ENCODE measurements at places on chromosomes 13 and 19.

DNA sequence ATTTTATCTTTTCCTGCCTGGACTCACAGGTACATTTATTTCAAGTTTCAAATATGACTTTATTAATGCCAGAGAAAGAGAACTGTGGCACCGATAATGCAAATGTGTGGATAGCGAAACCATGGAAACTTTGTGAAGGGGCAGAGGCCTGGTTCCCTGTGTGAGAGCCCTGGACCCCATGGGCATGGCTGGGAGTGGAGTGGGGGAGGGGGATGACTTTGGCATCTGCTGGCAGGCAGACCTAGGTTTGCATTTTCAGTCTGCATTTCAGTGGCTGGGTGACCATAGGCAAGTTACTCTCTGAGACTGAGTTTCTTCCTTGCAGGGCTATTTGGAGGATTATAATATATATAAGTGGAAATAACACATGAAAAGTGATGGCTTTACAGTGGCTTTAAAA lies 163.8 kb upstream of the TMTC4 start:
- no peak for DNase-seq

GRCh38 chr13:83753912-83754624 lies 128.2 kb downstream of the SLITRK1 start:
- no peak for DNase-seq

- DNase-seq: no peak
Observed at GRCh38 chr13:75410207-75410606, 71.8 kb downstream of the TBC1D4 start.

DNA sequence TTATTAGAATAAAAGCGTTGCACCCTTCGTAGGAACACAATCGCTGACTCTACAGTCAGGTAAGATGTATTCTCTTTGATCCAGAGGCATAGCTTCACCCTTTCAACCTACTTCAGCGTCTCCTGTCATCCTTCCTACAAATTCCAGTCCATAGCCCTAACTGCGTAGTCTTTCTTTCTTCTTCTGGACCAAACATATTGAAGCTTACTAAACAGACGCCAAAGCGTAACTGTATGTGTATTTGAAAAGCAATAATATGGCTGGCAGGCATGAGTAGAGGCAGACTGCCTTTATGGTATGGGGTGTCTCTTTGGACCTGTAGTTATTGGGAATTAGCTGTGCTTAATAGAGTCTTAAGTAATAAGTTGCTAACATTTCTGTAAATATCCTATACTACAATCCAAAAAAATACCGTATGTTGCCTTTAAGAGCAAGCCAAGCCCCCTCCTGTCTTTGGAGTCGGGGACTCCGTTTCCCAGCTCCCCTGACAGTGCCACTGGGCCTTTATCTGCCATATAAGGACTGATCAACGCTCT lies 392 bp upstream of the ZNF548 start:
- no peak for DNase-seq

DNA sequence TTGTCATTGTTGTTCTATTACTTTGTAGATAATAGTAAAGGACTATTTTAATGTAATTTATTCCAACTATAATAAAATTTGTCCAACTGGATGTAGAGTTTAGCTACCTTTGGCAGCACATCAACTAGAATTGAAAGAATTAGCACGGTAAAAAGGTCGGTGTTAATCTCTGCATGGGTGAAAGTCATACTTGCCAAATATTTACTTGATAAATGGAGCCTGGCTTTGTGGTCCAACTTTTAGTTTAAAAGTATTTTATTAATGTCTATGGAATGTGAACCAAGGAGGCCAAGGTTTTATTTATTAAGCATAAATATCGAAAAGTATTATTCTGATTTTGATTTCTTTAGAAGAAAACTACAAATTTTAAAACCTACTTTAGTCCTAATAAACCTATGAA lies 1389.0 kb downstream of the PCDH9 start:
- no peak for DNase-seq

GRCh38 chr13:46598140-46598819 lies 45.3 kb downstream of the LRCH1 start:
- no peak for DNase-seq

DNA sequence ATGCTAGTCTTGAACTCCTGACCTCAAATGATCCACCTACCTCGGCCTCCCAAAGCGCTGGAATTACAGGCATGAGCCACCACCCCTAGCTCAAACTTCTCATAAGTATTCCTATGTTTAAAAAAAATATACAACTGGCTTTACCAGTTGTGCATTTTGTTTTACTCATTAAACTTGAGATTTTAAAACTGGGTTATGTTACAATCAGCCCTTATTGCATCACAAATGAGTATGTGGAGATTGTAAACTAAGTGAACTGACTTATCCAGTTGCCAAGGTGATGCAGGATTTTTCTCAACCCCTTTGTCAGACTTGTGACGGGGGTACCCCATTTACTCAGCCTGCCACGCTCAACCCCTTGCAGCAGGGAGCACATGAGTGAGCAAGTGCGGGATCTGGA lies 14.4 kb upstream of the GTF2F2 start:
- DNase-seq: no peak

DNA sequence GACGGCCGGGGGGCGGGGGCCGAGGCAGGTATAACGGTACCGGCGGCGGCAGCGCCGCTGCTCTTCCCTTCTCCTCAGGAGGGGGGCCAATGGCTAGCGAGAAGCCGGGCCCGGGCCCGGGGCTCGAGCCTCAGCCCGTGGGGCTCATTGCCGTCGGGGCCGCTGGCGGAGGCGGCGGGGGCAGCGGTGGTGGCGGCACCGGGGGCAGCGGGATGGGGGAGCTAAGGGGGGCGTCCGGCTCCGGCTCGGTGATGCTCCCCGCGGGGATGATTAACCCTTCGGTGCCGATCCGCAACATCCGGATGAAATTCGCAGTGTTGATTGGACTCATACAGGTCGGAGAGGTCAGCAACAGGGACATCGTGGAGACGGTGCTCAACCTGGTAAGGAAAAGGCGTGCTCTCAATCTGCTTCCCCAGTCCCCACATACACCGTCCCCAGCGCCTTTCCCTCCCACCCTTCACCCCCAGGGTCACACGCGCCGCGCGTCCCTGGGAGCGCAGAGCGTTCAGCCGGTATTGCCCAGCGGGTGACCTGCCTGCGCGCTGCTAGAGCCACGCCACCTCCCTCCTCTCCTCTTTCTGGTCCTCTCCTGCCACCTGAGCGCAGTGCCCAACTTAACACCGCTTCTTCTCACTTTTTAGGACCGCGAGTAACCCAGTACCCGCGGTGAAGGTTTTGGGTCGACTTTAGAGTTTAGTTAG lies 814 bp downstream of the NBEA start:
- DNase-seq: peak; percentile 22

DNA sequence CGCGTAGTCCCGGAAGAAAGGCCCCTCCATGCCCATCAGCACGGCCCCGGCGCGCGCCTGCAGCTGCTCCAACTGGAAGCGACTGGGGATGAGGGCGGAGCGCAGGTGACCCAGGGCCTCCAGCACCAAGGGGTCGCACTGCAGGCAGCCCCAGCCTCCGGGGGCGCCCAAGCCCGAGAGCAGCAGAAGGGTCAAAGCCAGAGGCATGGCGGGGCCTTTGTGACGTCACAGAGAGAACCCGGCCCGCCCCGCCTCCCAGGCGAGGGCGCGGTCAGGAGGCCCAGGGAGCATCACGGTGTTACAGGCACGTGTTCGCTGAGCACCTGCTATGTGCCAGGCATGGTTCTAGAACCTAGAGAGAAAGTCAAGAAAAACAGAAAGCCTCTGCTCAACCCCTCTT lies at the start of gene IZUMO2:
TSS of gene IZUMO2 (minus strand) at position 294 of the 400 bp plus-strand sequence. CDS start at position 207, 87 bp downstream.
- DNase-seq: no peak

DNA sequence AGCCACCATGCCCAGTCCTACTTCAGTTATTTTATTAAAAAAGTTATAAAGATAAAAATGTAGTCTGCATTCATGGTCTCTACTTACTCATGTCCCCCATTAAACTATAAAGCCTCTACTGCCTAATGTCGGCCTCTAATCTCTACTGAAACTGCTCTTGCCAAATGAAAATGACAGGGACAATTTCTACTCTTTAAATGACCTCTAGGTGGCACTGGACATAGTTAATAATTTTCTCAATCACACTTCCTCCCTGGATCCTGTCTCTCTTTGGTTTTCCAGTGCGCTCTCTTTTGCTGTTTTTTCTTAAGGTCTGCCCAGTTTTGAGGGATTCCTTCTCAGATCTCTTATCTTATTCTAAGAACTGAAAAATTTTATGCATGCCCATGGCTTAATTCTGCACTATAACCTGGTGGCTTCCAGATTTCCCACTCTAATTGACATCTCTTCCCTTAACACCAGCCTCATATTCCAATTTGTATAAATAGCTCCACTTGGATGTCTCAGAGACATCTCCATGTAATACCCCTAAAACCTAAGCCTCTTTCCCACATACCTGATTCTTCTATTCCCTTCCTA lies 54.3 kb downstream of the MTMR6 start:
- no peak for DNase-seq

GRCh38 chr13:49953560-49953959 lies 17.4 kb upstream of the SPRYD7 start:
- no peak for DNase-seq

DNA sequence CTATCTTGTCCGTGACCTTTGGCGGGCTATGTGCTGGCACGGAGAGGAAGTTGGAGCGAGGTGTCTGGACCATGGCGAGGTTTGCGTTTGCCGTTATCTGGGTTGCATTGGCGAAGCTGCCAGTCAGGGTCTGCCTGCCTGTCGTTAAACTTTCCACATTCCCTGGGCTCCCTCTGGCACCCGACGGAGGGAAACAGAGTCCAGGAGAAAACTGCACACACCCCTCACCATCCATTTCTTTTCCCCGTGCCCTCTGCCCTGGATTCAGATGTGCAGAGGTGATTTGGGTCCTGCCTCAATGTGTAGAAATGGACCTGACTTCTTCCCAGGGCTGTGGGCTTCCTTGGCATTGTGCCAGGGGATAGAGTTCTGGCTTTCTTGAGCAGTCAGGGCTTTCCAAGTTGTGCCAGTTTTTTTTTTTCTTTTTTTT lies 142.4 kb downstream of the URI1 start:
- no peak for DNase-seq

DNA sequence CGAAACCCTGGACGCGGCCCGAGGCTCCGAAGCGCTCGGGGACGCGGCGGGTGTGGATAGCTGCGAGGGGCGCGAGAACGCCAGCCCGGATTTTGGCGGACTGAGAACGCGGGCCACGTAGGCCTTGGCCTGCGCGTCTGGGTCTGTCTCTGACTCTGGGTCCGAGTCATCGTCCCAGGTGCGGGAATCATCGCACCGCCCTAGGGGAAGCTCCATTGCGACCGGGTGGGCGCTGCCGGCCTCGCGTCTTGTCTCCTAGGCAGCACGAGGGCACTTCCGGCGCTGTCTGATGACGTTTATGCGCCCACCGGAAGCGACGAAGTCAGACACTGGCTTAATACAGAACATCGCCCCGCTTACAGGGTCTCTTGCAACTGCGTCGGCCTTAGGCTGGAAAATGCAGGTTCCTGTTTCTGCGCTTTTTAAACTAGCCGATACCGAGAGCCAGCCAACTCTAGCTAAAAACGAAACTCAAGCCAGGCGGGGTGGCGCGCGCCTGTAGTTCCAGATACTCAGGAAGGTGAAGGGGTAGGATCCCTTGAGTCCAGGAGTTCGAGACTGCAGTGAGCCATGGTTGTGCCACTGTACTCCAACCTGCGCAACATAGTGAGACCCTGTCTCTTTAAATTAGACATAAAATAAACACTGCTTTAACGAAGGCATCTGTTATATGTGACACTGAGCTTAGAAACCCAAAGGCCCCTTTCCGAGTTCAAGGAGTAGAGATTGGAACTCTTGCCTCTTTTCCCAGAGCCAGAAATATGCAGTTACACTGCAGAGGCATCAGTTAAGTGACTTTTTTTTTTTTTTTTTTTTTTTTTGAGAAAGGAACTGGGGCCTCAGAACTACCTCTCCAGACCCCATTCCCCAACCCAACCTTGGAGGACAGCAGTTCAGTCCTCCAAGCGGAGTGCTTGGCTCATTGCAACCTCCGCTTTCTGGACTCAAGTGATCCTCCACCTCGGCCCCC lies at the start of gene FBXW9:
TSS of gene FBXW9 (minus strand) at position 266 of the 970 bp plus-strand sequence. CDS start at position 216, 50 bp downstream.
- DNase-seq: peak; percentile 99

DNA sequence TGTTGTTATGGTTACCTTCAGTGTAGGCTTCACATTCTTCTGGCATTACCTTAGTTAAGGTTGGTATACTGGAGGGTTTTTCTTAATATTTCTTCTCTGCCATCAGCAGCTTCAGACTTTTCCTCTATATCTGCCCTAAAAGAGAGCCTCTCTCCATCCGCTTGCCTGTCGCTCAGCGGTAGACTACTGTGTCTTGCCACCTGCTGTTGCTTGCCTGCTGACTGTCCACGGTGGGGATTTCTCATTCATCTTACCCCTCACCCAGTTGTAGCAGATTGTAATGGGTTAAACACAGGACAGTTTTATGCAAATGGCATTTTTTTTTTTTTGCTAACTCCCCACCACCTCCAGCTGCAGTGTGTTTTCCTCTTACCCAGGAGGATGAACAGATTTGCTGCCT lies 577.2 kb downstream of the SLITRK5 start:
- no peak for DNase-seq

DNA sequence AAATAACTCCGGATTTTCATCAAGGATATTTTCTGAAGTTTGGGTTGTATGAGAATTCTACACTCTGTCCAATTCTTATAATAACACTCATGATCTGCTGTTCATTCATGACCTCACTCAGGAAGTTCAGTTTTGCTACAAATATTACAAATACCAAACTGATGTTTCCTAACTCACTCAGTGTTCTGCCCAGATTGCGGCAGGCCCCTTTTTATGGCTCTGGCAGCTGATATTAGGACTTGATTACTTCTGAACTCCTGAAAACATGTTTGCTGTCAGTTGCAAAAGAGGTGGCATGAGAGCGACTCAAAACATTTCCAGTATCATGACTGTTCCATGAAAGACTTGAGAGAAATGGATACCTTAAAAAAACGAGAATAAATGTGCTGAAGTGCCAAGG lies 188.0 kb downstream of the RGCC start:
- DNase-seq: no peak
